DMS 273 treated with DMSO at 0.1 percent for 48 hours (cell line): ENCODE measurements at places on chromosomes 13 and 19.

DNA sequence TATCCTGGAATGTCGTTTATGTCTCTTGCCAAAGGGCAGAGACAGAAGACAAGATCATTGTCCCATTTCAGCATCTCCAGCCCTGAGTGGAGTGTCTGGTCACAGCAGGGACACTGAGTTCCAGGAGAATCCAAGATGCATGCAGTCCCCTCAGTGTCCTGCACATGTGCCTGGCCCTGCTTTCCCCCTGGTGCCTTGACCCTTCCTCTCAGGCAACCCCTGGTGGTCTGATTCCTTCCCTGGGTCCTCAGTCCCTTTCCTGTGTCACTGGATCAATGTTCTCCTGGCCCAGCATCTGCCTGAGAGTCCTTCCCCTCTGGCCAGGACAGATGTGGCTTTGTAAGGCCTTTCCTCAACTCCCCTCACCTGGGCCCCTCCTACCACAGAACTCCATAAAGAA lies 9.0 kb downstream of the CEACAM21 start:
- DNase-seq: no peak

DNA sequence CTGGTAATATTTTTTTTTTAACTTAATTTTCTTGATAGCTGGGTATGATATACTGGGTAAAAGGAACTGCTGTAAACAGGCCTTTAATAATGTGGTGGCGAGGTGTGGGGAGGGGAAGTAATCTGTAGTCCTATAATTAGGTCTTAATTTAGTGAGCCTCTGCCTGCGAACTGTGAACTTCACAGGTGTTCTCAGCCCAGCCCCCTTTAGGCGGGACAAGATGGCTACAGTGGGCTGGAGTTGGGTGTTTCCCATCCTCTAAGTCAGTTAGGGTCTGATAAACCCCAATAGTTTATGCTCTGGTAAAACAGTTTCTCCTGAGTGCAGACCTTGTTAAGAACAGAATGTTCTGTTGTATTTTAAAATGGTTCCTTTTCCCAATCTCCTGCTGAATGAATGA lies 97.6 kb upstream of the SERP2 start:
- DNase-seq: no peak

- no peak for DNase-seq
These were observed 1.9 kb upstream of the EDDM13 start for GRCh38 chr19:56270676-56271075.

- no peak for DNase-seq
These were observed 463.9 kb upstream of the MIR17HG start for GRCh38 chr13:90883592-90883991.

DNA sequence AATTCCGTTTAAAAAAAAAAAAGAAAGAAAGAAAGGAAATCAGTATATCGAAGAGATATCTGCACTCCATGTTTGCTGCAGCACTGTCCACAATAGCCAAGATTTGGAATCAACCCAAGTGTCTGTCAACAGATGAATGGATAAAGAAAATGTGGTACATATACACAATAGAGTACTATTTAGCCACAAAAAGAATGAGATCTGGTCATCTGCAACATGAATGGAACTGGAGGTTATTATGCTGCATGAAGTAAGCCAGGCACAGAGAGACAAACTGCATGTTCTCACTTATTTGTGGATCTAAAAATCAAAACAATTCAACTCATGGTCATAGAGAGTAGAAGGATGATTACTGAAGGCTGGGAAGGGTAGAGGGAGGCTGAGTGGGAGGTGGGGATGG lies 16.3 kb downstream of the ZNF565 start:
- DNase-seq: no peak

- no peak for DNase-seq
These were observed 1306.9 kb downstream of the UQCRFS1 start for GRCh38 chr19:27906081-27906480.

DNA sequence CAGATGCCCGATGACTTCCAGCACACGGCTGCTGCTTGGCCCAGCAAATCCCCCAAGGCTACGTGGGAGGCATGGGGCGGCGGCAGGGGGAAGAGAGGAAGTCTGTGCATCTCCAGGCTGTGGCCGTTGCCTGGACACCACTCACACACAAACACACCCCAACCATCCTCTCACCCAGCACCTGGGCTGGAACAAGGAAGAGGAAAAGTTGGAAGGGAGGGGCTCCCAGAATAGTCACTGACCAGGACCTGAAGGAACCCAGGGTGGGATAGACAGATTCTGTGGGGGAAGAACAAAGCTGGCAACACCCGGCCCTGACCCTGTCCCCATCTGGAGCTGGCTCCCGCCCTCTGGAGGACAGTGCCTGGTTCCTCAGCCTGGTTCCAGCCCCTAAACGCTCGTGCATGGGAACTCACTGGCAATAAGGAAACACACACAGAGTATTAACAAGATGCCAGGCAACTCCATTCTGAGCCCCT lies 11.2 kb downstream of the PPP6R1 start:
- DNase-seq: no peak

DNA sequence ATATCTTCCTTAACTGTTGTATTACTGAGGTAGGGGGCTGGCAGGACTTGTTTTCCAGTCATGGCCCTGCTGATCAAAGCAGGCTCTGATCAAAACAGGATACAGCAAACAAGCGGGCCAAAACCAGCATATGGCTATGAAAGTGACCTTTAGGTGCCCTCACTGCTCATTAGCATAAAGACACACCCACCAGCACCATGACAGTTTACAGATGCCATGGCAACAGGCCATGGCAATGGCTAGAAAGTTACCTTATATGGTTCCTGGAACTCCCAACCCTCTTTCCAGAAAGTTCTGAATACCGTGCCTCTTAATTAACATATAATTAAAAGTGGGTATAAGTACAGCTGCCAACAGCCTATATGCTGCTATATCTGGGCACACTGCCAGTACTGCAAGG lies 551.4 kb upstream of the SGCG start:
- peak; percentile 1 for DNase-seq

DNA sequence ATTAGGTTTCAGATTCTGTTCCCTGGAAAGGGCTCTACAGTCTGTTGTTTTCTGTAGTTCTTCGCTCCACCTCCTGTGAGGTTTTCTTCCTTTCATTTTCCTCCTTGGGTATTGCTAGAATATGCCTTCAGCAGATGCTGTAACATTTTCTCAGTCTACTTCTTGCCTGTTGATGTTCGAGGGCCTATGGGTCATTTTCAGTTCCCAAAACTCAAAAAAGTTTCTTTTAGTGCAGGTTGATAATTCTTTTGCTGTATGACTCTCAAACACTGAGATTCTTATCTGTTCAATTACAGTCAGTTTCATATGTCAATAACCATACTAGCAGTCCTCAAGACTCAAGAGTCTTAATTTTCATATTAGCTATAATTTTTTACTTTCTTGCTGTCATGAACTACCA lies 268.3 kb downstream of the RFC3 start:
- DNase-seq: no peak

DNA sequence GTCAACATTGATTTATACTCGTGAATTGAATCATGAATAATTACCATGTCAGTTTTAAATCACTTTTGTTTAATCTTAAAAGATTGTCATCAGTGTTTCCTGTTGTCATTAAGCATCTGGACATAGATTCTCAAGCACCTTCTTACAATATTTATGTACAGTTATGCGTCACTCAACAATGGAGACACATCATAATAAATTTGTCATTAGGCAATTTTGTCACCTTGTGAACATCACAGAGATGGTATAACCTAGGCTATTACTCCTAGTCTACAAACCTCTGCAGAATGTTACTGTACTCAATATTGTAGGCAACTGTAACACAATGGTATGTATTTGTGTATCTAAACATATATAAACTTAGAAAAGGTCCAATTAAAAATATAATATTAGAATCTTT lies 2130.9 kb upstream of the PCDH20 start:
- DNase-seq: no peak

DNA sequence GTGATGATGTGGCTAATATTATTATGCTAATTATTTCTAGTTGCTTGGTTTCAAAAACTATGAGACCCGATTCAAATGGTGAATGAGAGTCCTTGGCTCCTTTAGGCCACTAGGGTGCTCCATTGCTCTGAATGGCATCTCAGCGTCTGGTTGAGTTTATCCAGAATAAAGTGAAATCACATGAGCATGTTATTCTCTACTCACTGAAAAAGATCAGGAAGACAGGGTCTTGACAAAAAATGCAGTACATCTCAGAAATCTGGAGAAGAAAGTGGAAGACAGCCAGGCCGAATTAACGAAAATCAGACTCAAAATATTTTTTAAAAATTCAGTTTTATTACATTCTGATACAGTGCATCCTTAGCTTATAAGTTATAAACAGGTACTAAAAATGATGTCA lies 516.2 kb downstream of the MYO16 start:
- DNase-seq: no peak

- no peak for DNase-seq
These were observed 1430.0 kb downstream of the EFNB2 start for GRCh38 chr13:105105471-105105870.

DNA sequence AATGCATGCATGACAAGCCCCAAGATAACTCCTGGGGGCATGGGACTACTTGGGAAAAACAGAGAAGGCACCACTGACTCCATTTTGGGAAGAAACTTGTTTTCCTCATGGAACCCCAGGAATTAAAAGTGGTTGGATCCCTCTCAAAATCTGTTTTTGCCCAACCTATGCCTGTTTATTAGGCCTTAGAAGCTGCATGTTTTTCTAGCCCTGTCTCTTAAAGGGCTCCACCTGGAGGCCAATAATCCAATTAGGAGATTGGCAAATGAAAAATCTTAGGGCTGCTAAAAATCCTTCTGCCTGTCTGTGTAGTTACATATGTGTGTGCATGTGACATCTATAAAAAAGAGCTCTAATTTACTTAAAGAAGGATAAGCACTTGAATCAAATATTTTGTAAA lies 26.9 kb downstream of the MED4 start:
- DNase-seq: no peak
